ENCODE measurements at places on chromosomes 3 and 15.

- no peak for DNase-seq
Observed at GRCh38 chr3:79726786-79727185, 41.0 kb downstream of the ROBO1 start.

DNA sequence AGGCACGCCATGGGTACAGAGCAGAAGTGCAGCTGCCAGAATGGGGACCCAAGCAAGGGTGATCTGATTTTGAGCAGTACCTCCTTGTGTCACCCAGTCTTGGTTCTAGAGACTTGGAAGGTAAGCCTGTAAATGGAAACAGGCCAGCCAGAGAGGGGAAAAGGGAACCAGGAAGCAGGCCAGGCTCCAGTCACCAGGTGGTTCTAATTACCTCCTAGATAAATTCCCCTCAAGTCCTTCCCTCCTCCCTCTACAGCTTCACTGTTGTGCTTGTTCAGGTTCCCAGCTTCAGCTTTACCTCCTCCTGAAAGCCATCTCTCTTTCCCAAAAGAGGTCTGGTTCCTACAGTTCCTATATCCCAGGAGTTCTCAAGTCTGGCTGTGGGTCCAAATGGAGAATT lies 58.8 kb upstream of the SLC7A14 start:
- peak; percentile 23 for DNase-seq

GRCh38 chr15:38539008-38539343 lies 25.6 kb downstream of the RASGRP1 start:
- no peak for DNase-seq

DNA sequence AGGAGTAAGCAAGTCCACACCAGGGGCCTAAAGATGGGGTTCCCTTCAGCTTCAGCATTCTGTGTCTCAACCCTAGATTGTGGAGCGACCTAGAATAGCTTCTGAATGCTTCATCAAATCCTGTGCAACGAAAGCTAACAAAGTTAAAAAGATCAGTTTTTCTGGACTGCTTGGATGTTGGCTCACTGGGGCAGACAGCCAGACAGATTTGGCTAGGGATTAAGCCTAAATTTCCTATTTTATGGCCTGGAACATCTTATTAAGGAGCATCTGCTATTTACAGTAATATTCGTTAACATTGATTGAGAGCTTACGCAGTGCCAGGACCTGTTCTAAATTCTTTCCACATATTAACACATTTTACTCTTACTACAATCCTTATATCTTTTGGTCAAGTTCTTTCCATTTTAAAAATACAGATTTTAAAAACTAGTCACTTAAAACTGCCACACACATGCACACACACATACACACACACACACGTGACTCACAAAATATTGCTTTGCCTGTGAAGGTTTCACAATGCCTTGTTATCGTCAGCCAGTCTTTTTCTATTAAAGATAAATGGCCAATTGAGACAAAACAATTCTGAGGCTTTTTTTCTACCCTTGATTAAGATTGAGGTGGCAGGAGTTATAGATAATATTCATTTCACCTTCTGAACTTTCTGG lies 173.3 kb upstream of the SNTN start:
- no peak for DNase-seq

Measured in fibroblast of skin of scalp (primary cell).